Left lung (tissue), 14 donors: ENCODE measurements at places on chromosomes 3 and 15. TPM values are rescaled to one million over a fixed set of nuclear protein-coding genes. Genes with fewer than 3 reads are reported as not detected.

GRCh38 chr3:179196098-179196497 is 47.9 kb downstream of the PIK3CA start:
- DNase-seq, result no peak

Gene CDV3
- 173 TPM for total RNA-seq

Gene ARGFX
- total RNA-seq, result not detected

GRCh38 chr3:55367384-55367783 is 119.7 kb downstream of the WNT5A start:
- no peak for DNase-seq

DNA sequence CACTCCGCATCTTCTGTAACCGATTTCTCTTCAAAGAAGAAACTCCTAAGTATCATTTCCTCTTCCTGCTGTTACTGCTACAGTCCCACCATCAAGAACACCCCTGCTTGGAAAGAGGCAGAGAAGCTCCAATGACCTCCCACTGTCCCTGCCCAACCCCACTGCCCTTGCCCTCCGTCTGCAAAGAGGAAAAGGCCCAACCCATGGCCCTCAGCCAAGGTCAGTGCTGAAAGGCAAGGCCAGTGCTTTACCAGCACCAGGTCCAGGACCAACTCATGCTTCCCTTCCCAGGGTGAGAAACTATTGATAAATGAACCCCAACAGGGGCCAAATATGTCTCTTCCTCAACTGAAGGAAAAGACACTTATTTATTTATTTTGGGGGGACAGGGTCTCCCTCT is 22.5 kb downstream of the FAM240A start:
- DNase-seq, result no peak

DNA sequence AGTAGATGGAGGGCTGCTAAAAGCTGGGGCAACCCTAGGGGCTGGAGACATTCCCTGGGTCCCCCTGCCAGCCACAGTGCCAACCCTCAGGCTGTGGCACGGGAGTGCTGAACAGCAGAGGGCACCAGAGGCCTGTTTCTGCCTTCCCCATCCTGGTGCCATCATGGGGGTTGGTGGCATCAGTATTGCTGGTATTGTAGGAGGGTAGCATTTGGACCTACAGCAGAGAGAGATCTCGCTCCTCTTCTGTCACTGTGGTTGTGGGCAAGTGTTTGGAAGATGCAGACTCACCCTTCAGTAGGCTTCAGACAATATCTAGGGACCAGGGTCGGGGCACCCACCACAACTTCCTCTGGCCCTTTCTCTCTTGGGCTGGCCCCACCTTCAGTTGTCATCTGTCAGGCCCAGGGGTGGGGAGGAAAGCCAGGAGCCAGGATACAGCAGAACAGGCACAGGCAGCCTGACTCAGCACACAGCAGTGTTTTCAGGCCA is 123.5 kb downstream of the RPLP1 start:
- DNase-seq, result no peak

DNA sequence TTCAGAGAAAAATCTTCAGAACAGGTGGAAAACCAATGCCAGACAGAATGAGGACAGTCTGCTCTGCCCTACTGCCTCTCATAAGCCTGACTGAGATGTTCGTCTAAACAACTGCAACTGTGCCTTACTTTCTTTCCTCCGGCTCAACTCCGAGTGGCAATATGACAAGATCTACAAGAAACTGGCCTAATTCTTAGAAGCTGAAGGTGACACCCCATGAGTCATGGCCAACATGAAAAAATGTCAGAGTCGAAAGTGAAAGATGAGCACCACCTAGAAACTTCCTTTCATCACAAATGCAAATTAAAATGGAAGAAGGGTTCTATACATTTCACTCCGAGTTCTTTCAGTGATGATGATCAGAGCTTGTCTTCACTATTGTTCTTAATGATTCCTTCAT is 12.9 kb downstream of the PCYT1A start:
- DNase-seq, result no peak

Gene TNK2
- total RNA-seq, result 51.9 TPM

DNA sequence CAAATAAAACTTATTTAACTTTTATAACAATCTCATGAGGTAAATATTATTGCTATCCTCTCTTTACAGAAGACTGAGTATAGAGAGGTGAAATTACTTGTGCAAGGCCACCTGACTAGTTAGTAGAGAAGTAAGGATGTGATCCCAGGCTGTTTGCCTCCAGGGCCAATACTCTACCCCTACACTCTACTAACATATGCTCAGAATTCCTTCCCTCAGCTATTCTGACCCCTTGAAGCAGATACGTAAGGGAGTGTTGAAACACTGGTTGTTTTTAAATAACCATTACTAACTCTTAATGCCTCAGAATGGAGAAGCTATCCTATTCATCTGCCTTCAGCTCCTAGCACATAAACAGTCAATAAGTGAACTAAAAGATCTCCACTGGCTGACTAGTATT is 24.1 kb downstream of the CSTA start:
- DNase-seq, result no peak

- no peak for DNase-seq
These were observed 25.0 kb downstream of the SIDT1 start for GRCh38 chr3:113557374-113557773.

Gene TLR9
- 1.5 TPM for total RNA-seq

Gene RPL15
- 1,425 TPM for total RNA-seq

- no peak for DNase-seq
These were observed 63.9 kb upstream of the HES1 start for GRCh38 chr3:194072097-194072428.

- no peak for DNase-seq
These were observed 46.4 kb downstream of the GATM start for GRCh38 chr15:45331972-45332371.

GRCh38 chr3:197286678-197287077 is 11.7 kb downstream of the DLG1 start:
- no peak for DNase-seq

DNA sequence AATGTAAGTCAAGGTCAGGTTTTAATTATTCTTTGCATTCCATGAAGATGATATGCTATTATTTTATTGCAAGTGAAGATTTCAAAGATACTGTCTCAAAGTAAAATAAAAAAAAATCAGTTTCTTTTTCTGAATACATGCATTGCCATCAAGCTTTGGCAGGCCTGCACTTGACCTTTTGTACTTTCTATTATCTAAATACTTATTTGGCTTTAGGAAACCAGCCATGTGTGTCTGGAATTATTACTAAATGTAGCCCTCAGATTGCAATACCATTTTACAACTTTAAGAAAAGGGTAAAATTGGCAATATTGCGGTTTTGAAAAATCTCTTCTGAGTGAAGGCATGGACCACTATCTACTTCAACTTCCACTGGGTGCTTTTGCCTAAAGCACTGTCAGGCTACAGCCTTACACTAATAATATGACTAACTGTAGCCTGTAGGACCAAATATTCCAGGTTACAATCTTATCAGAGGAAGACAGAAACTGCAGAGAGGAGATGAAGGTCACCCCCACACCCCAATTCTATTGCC is 349.4 kb upstream of the DCBLD2 start:
- no peak for DNase-seq

Gene PRR20G
- total RNA-seq, result not detected

DNA sequence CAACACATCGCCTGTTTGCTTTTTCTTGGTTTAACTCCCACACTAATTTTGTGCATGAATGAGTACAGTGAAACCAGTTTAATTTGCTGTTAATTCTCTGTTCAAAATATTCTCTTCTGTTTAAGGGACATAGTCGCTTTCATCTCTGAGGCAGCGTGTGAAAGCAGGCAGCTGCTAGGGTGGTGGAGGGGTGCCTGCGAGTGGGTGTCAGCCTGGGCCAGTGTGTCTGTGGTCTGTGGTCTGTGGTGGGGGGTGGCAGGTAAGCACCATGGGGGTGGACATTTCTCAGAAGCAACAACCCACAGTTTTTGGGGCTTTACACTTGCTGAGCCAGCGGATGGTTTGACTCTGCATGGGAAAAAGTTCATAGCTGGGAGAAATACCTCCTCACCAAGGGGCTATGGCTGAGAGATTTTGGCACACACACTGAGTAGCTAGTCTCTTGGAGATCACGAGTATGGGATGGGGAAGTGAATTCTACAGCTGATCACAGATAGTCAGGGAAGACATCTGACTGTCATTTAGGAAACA is 109.2 kb downstream of the EPHB1 start:
- no peak for DNase-seq

Gene RNF168
- total RNA-seq, result 22.8 TPM

Gene RPL29
- total RNA-seq, result 854 TPM
